ENCODE measurements at places on chromosomes 12 and 14.

GRCh38 chr12:9694241-9694640, 24.7 kb downstream of the CLEC2D start:
- DNase-seq = no peak

- DNase-seq = peak; percentile 25
These were observed 67.3 kb downstream of the RCOR1 start for GRCh38 chr14:102659797-102660196.

- peak; percentile 88 for DNase-seq
These were observed 1.4 kb downstream of the ZNF385A start for GRCh38 chr12:54383041-54383609.

GRCh38 chr14:22098435-22098834, 424.8 kb upstream of the OR4E1 start:
- DNase-seq = no peak

GRCh38 chr12:42589465-42590329, at the start of gene PRICKLE1:
Gene PRICKLE1, minus strand, starts transcription at chr12:42589746. Its CDS starts 117,230 bp downstream, at chr12:42472516.
- peak; percentile 58 for DNase-seq

DNA sequence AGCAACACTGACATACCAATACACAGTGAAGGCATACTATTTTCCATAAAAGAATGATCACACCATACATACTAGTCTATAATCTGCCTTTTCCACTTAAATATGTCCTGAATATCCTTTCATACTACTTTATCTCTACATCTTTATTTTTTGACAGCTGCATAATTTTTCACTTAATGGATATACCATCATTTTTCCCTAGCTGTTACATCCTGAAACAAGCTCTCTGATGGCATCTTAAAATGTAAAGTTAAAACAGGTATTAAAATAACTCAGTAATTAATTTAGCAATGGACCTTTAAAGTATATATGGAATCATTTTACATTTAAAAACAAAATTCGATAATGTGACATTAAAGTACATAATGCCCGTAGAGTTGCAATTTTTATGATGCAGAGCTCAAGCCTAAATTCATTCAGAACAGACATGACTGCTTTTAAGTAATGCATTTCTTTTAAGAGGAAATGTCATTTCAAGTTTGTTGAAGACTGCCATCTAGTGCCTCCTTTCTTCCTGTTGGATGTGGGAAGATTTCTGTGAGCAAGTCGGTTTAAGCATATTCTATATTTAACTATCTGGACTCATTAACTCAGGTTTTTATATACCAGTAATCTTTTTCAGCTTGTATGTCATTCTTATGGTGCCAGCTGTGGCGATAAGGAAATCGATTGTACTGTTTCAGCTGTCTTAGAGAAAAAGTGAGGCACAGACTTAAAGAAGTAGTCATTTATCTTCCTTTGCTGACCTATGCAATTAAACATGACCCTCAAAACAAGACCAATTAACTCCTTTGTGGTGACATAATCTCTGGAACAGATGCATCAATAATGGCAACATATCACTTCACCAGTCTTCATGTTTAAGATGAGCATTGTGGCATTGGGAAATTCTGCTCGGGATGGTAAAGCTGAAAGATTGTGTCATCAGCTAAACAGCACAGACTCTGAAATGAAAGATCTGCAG, 20.3 kb downstream of the PRICKLE1 start:
- DNase-seq = peak; percentile 55

GRCh38 chr14:59406454-59407245, 58.5 kb downstream of the GPR135 start:
- peak; percentile 20 for DNase-seq

DNA sequence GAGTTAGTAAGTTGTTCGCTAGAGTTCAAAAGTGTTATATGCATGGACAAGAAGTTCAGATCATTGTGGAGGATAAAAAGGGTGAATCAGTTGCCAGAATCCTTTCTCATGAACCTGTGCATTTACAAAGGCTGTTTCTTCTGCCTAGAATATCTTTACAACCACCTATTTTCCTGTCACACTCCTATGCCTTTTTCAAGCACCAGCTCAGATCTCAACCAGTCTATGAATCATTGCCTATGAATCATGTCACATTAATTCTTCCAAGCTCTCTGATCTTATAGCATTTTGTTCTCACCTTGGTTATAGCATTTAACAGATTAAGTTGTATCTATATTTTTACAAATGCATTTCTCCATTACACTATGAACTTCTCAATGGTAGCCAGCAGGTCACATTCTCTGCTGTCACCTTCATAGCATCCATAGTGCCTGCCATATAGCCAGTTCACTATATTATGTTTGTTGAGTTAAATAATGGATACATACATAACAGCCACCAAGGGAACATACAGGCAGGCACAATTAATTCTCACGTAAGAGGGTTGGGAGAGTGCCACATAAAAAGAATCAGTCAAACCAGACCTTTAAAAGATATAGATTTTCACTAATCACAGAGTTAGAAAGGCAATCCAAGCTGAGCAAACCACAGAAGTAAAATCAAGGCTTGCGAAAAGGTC, 573.0 kb downstream of the FOXG1 start:
- DNase-seq = peak; percentile 1

DNA sequence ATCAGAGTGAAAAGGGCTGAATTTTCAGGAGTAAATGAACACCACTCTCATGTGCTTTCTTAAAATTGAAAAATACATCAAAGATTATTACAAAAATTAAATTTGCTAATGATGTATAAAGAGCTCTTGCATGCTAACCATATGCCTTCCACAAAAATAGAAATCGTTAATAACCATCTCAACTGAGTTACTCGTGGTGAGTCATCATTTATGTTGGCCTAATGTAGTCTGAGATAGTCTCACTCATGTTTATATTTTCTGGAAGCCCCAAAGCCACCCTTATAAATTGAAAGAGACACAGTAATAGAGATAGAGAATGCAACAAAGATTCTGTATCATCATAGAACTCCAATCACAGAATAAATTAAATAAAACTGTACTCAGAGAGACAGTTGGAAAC, 131.2 kb downstream of the KCNH5 start:
- no peak for DNase-seq

DNA sequence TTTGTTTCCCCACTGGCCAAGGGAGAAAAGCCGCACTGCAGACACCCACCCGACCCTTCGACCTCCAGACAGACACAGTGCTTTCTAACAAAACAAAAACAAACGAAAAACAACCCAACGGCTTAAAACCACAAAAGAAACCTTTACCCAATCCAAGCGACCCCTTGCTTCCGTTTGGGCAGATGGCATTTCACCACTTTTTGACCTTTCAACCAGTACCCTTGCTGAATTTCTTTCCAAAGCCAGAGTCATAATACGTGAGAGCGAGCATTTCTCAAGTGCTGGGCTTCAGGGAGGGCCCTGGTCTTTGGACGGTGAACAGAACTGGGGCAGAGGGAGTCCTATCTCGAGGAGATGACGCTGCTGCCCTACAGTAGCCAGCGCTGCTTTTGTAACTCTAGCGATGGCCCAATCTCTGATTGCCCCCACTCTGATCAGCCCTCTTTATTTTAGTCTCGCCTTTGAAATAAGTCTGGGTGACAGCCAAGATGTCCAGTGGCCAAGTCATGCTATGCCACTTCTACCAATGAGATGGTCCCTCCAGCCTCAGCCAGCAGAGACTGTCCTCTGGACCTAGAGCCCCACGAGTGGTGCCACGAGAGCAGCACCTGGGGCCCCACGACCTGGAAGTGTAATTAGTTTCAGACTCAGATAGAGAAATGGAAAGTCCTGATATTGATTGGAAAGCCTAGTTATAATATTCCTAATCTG, 21.9 kb upstream of the ADIPOR2 start:
- no peak for DNase-seq

- peak; percentile 88 for DNase-seq
These were observed 21.4 kb upstream of the CMKLR1 start for GRCh38 chr12:108360487-108360886.

DNA sequence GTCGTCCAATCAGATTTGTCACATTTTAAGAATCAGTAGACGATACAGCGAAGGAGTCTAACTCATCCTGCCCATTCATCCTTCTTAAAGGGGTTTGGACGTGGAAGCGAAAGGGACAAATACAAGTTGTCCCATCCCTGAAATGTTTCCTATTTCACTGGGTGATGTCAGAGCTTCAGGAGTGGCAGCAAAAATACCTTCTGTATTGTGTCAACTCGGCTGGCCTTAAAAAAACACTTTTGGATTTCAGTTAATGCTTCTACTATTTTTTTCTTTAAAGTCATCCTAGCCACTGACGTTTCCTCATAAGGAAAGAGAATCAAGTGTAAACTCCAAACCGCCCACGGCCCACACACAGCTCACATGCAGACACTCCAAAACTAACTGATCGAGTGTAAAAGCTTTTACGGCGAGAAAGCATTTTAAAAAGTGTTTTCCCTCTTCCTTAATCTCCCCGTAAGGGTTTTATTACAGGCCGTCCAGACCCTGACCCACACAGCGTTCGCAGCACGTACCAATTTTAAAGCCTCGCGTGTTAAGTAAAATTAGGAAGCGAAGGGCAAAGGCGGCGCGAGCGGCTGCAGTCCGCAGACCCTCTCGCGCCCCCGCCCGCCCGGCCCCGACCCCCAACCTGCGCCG, 593 bp downstream of the CFL2 start:
- peak; percentile 64 for DNase-seq

DNA sequence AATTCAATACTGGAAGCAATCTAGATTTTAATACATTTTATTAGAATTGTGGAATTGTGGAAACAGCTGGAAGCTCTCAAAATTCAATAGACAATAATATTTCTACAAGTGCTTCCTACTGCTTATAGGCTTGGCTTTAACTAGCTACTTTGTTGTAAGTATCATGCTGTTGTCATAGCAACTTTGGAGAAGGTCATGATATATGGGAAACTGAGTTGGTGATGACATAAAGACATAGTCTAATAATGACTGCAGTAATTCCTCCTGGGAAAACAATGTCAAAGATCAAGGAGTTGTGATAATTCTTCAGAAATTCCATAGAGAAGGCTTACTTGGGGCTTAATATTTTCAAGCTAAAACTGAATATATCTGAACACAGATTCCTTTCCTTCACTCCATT, 266.6 kb downstream of the KIF21A start:
- DNase-seq = no peak

GRCh38 chr12:42612231-42612613, 22.7 kb upstream of the PRICKLE1 start:
- DNase-seq = no peak

DNA sequence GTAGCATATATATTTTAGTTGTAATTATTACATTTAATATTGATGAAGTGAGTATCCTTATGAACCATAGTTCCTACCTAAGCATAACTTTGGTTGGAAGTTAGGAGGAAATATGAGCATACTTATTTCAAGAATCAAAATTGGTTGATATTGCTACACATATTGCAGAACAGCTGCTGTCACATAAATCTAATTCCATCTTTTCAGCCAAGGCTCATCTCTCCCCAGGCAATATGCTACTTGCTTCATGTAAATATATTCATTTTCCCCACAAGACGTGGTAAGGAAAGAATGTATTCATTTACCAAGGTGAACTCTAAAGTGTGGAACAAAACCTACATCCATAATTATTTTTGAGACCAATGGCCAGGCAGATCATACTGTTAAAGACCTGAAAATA, 62.5 kb upstream of the HIF1A start:
- no peak for DNase-seq

DNA sequence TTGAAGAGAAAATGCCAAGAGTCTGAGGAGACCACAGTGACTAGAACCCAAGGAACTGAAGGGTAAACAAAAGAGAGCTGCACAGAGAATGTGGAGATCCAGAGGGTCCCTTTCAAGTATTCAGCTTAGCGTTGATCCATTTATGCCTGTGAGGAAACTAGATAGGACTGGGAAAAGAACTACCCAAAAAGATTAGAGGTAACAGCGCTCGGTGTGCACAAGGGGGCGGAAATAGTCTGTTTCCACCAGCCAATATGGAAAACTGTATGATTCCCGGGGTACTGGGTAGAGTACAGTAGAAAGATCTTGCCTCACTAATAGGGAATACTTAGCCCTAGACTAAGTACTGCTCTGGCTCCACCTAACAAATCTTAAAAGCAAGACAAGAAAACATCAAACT, 135.5 kb downstream of the DPF3 start:
- DNase-seq = no peak

GRCh38 chr14:90721619-90722305, 94.5 kb downstream of the TTC7B start:
- peak; percentile 40 for DNase-seq

DNA sequence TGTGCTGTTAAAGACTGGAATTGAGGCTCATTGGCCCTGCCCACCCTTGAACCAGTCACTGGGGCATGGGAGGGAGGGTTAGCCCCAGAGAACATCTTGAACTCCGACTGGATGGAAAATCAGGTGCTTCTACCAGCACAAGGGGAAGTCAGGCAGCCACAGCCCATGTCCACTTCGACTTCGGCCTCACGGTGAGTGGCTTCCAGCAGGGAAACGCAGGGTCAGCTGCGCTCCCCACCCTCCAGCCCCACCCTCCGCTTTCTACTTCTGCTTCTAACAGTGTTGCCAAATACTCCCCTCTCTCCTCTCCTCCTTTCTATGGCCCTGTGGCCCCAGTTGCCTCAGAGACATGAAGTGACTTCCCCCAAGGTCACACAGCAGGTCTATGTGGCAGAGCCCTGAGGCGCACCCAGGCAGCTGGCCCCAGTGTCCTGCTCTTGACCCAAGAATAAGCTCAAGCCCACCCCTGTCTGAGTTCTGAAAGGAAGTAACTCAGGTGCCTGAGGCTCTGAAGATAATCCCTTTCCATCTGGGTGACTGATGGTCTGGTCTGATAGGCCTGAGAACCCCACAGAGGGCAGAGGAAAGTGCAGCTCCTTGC, 11.9 kb upstream of the SH2B3 start:
- DNase-seq = no peak

DNA sequence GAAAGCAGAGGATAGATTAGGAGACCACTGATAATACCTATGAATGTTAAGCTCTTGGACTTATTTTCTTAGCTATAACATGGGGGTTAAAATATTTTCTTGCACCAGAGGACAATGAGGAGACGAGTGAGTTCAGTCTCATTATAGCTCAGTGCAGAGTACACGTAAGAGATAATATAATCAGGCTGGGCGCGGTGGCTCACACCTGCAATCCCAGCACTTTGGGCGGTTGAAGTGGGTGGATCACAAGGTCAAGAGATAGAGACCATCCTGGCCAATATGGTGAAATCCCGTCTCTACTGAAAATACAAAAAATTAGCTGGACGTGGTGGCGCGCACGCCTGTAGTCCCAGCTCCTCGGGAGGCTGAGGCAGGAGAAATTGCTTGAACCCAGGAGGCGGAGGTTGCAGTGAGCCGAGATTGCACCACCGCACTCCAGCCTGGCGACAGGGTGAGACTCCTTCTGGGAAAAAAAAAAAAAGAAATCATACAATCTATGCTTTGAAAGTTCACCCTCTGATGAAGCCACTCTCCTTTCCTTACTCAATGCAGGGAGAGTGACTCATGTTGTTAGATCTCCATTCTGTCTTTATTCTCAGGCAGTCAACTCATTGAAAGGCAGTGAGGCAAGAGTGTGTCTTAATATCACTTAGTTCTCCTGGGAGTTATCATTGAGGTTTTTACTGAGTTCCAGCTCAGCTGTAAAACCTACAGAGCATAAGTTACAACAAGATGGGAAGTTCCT, 134.2 kb downstream of the SYNE2 start:
- peak; percentile 28 for DNase-seq

GRCh38 chr12:108043286-108043685, 85.8 kb upstream of the WSCD2 start:
- no peak for DNase-seq

GRCh38 chr12:94123127-94123526, 25.2 kb upstream of the PLXNC1 start:
- DNase-seq = no peak

GRCh38 chr12:122836027-122836921, 1.0 kb downstream of the HIP1R start:
- peak; percentile 29 for DNase-seq

Data from RPMI7951 (cell line).